ENCODE measurements at places on chromosomes 7 and 10.

GRCh38 chr7:133434246-133434865 lies 181.5 kb downstream of the EXOC4 start:
- no peak for DNase-seq

- DNase-seq, result no peak
Observed at GRCh38 chr7:116135306-116135705, 75.0 kb upstream of the TES start.

GRCh38 chr10:11180228-11180627 lies 162.6 kb downstream of the CELF2 start:
- peak; percentile 79 for DNase-seq

DNA sequence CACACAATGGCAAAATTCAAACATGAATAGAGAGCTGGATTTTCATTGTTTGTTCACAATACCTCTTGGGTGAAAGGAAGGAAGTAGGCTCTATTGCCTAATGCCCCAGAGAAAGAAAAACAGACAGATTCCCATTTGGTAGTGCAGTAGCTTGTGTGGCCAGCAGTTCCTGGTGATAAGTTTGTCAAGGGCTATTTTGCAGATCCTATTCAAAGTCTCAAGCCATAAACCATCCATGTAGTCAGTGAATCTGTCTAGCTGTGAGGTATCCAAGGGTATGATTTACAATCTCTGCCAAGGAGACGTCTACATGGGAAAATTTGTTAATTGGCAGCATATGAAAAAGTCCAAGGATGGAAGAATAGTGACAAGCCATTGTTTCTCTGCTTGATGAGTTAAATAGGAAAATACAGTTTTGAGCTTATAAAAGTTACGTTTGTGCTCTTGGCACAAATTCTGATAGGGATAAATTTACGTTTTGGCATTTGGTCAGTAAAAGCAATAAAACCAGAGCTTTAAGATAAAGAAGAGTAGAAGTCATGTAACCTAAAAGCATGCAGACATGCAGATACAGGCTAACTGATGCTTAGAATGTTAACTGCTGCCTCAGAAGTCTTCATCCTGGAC lies 269.1 kb downstream of the GATA3 start:
- DNase-seq, result no peak

GRCh38 chr10:100186253-100187212 lies 704 bp upstream of the ERLIN1 start:
- peak; percentile 50 for DNase-seq

DNA sequence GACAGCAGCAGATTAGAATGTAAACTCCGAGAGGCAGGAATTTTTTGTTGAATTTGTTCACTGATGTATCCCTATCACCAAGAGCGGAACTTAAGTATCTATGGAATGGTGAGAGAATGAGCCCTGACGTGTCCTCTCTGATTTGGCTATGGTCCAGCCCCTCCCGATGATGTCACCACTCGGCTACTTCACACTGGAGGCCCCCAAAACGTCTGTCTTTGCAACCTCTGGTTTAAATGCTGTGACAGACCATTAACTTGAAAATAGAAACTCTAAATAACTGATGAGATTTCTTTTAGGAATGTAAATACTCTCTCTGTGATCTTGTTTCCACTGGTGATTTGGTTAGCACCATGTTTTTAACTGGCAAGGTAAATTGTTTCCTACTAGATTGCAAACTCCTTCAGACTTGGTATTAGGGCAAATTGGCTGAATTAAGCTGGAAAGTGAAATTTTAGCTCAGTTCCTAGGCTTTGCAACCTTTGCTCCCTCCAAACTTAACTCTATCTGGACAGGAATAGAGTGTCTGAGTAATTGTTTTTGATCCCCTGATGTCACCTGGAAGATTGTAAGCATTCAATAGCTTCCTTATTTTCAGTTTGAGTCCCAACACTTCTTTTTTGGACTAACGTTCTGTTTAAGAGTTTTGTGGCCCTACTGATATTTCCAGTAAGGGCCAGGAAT lies 19.1 kb downstream of the SLC16A12 start:
- no peak for DNase-seq

- DNase-seq, result no peak
Observed at GRCh38 chr10:54613162-54613561, 187.9 kb downstream of the PCDH15 start.

GRCh38 chr10:106450966-106451365 lies 713.5 kb downstream of the SORCS1 start:
- DNase-seq, result no peak

DNA sequence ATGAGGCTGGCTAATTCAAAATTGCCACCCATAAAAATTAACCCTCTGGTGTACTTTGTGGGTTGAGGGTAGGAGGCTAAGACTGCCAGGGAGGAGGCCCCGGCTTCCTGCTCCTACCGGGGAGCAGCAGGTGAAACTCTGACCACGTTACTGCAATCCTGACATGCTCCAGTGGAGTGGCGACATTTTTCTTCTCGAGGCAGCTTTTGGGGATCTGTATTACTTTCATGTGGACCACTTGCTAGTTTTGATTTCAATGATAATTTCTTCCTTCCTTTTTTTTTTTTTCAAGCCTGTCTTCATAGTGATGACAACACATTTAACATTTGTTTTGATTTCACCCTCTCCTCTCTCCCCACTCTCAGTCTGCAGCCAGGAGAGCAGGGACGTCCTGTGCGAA lies 14.6 kb downstream of the GATA3 start:
- peak; percentile 44 for DNase-seq

All from activated T-cell treated with anti-CD3 and anti-CD28 coated beads, Interleukin-2, amount 50 U/mL, for 48 hours (primary cell).